Left colon (tissue), 2 donors: ENCODE measurements at places on chromosomes 6 and 20.

GRCh38 chr6:40359808-40360207 is 227.4 kb downstream of the LRFN2 start:
- no peak for DNase-seq

DNA sequence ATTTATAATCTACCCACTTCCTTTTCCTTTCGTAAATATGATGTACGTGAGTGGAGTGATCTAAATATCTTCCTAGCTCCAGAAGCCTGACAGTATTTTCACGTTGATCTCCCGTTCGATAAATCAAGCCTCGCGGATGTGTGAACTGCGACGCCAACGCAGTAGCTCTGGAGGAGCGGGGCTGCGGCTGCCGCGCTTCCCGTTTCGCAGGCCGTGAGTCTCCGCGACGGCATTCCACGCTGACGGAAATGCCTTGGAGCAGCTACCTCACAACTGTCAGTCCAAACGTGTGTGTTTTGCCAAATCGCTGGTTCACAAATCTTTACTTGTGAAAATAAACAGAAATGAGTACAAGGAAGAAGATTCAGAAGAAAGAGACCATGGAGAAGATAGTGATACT is 41.2 kb downstream of the BTBD3 start:
- DNase-seq, result no peak

- no peak for DNase-seq
Observed at GRCh38 chr6:134464690-134465411, 146.9 kb upstream of the SGK1 start.

- no peak for DNase-seq
Observed at GRCh38 chr6:33683576-33684427, 27.7 kb downstream of the UQCC2 start.

DNA sequence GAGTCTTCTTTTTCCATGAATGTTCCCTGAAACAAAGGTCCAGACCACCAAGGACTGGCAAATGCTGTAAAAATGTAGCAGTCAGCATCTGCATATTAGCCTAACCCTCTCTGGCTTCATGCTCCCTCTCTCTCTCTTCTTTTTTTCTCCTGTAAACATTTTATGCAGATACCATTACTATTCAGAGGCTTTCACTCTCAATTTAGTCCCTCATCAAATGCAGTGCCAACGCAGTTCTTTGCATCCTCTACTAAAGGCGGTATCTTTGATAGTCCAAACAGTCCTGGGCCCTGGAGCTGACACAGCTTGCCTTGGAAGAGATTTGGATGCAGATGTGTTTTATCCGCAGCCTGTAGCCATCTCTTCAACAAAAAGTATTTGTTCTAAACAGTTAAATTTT is 167.1 kb upstream of the MMS22L start:
- no peak for DNase-seq

- no peak for DNase-seq
Observed at GRCh38 chr20:49786668-49787370, 25.8 kb upstream of the SLC9A8 start.

- no peak for DNase-seq
Observed at GRCh38 chr6:159307246-159307790, 138.1 kb downstream of the FNDC1 start.

DNA sequence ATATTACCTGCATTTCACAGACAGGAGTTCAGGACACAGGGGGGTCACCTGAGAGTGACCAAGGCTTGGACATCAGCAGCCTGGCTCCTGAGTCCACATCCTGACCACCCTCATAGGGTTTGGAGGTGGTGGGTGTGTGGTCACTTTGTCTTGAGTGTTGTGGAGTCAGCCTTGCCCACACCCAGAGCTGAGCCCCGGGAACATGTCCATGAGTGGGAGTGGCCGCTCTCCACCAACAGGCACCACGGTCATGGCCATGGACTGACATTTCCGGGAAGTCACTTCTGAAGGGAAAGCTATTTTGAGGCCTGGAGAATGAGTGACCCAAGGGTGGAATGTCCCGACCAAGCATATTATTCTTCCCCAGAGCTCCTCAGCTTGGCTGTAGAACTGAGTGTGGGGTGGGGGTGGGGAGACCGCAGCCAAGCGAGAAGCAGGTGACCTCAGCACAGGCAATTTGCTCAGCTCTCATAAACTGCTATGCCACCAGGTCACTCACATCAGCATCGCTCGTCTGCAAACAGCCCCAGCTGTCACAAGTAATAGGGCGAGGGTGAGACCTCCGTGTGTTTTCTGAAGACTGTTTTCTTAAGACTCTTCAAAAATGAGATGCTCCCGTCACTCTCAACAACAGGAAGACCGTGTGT is 348.6 kb upstream of the CDH4 start:
- no peak for DNase-seq

GRCh38 chr6:35569011-35569461 is 56.3 kb upstream of the TULP1 start:
- DNase-seq, result no peak

DNA sequence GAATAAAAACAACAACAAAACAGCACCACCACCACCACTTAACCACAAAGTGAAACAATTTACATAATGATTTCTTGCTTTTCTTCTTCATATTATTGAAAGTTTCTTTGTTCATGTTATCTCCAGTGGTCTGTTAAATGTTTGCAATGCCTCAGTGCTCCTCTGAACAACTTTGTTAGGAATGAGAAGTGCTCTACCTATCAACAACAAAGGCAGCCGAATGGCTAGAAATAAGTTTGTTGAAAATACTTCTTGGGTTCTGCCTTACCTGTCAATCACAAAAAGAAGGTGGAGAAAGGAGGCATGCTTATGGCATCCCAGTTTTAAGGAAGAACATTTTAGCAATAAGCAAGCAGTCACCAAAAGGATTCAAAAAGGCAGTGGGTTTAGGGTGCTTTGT is 490.2 kb downstream of the PRKN start:
- no peak for DNase-seq

GRCh38 chr20:7924692-7925091 is 15.6 kb downstream of the HAO1 start:
- no peak for DNase-seq

DNA sequence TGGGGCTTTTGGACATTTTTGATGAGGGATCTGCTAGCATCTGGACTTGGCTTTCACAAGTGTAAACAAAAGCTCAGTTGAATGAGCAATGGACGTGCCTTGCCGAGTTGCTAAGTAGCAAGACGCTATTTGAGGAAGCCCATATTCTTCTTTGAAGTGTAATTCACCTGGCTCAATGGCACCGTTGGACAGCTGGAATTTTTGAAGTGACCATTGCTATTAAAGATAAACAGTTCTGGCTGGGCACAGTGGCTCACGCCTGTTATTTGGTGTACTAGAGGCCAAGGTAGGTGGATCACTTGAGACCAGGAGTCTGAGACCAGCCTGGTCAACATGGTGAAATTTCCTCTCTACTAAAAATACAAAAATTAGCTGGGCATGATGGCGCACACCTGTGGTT is 88.8 kb upstream of the SOX4 start:
- no peak for DNase-seq
